ENCODE measurements at places on chromosomes 13 and 19.

DNA sequence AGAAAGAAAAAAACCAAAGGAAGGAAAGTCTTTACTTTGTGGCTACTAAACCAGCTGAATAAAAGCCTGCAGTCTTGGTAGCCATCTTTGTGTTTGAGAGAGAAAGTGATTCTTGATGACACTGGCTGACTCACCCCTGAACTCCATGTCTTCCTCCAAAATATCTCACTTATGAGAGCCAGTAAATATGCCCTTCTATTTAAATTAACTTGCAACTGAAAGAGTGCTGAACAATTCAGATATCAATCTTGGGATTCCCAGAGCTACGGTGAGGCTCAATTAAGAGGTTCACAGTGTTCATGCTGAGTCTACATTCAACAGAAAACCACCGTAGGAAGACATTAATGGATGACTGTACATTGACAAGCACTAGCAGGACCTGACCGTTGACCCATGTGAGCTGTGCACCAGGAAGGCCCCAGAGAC lies 57.9 kb downstream of the KCTD12 start:
- DNase-seq: no peak

- no peak for DNase-seq
These were observed 19.9 kb downstream of the KCTD4 start for GRCh38 chr13:45180713-45181601.

- no peak for DNase-seq
These were observed 594.5 kb downstream of the OLFM4 start for GRCh38 chr13:53623146-53623545.

GRCh38 chr19:45450012-45450333 lies 17.8 kb upstream of the FOSB start:
- DNase-seq: no peak

DNA sequence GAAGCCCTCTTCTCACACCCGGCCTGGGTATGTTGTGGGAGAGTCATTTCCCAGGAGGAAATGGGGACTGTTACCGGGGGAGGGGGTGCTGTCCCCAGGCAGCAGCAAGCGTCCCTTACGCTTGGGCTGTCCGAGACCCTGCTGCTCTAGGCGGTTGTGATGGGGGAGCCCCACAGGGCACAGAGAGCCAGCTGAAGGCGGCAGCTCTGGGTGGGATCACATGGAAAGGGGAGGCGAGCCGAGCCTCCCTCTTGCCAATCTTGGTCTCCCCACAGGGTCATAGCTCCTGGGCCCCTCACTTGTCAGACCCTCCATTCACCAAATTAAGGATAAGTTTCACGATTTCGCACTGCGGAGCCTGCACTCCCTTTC lies 22.0 kb downstream of the EPN1 start:
- DNase-seq: no peak

- no peak for DNase-seq
These were observed 866 bp upstream of the LMO7 start for GRCh38 chr13:75635101-75635827.

DNA sequence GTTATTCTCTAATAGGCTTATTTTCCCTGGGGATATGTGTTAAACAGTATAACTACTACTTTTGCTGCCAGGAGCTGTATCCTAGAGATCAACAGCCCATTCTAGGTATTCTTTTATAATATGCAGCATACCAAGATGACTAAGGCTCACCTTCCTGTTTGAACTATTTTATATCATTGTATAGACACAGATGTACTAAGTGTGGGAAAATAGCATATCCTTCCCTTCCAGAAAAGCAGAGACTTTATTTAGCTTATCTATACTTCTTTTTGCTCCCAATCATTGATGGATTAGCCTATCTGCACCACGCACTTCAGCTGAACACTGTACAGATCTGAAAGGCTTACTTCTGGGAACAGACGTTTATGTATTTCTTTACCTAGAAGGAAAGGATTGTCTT lies 82.6 kb downstream of the MAB21L1 start:
- DNase-seq: no peak
